T-helper 9 cell (primary cell): ENCODE measurements at places on chromosomes 3 and 15.

DNA sequence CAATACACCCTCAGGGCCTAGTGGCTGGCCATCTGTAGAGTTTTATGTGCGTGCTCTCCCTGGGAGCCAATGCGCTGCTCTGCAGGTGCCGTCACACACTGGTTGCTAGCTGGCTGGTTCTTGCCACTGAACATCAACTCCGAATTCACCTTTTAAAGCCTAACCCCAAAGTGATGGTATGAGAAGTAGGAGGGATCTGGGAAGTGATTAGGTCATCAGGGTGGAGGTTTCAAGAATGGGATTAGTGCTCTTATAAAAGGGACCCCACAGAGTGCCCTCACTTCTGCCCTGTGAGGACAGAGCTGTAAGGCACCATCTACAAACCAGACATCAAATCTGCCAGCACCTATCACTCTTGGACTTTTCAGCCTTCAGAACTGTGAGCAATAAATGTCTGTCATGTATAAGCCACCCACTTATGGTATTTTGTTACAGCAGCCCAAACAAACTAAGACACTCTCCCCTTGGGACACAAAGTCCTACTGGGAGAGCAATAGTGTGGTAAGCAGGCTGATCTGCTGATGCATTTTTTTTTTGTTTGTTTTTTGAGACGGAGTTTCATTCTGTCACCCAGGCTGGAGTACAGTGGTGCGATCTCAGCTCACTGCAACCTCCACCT lies 20.3 kb downstream of the RGMA start:
- DNase-seq, result no peak

GRCh38 chr3:165466856-165467255 lies 270.7 kb upstream of the SLITRK3 start:
- DNase-seq, result no peak

GRCh38 chr3:7498715-7499114 lies 637.8 kb downstream of the GRM7 start:
- DNase-seq, result no peak

DNA sequence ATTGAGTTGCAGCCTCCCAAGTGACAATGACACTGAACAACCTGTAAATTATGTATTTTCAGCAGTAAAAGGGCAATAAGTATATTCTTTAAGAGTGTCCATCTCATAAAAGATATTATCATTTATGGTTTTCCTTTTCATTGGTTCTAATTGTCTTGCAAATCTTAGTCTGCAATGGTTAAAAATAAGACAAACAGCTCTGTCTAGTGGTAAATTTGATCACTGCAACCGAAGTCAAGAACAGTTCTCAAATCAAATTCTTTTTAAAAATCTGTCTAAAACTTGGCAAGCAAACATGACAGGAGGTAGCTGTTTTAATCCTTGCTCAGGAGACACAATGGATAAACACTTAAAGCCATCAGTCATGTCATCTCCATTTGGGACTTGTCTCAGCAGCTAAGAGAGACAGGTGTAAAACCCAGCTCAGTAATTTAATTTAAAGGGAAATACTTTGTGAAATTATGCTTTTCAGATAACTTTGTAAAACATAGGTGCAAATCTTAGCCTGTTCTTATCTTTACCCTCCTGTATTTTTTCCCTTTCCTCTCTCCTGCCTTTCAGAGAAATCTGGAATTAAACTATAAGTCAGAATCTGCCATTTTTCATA lies 150.3 kb upstream of the ARHGEF26 start:
- DNase-seq, result no peak

- no peak for DNase-seq
Observed at GRCh38 chr15:27671819-27672437, 427.2 kb downstream of the OCA2 start.

GRCh38 chr3:27591312-27592210 lies 107.4 kb upstream of the SLC4A7 start:
- no peak for DNase-seq

DNA sequence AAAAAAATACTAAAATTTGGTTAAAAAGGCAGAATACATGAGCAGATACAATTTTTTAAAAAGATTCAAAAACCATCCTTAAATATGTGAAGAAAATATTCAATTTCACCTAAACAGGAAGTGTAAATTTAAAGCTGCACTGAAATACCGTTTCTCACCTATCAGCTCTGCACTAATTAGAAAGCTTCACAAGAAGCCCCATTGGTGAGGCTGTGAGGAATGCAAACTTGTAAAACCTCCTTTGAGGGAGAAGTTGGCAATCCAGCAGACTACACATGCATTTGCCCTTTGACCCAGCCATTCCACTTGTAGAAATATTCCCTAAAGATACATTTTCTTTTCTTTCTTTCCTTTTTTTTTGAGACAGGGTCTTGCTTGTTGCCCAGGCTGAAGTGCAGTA lies 18.8 kb downstream of the BLM start:
- DNase-seq, result no peak

DNA sequence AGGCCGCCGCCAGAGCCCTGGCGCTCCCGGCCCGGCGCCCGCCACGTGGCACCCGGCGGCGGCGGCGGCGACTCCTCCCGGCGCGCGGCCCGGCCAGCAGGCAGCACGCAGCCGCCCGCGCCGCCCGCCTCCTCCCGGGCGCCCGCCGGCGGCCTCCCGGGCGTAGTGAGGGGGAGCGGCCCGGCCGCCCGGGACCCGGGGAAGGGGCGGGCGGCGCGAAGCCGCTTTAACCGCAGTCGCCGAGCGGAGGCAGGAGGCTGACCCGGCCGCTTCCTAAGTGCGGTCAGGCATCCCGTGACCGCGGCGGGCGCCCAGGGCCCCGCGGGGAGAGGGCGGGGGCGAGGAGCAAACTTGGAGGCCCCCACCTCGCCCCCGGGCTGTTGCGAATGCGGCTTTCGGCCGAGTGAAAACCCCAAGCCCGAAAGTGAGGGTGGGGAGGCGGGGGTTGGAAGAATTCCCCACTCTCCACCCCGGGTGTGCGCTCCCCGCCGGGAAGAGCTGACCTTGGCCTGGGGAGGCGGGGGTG lies 1.7 kb upstream of the HES1 start:
- DNase-seq, result peak; percentile 32

DNA sequence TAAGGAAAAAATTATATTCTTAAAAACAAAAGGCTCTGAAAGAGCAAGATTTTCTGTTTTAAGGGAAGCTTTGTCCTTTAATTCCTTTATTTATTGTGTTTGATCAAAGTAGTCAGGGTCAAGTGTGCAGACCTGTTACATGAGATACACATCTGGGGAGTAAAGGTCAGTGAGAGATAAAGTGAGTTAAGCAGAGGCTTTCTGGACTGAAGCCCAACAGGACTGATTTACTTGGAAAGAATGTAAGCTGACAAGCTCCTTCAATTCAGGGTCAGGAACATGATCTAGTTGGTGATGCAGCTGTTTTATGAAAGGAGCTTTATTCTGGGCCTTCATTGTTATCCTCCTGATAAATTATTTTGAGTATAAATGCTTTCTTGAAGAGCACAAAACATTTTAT lies 20.7 kb upstream of the OTOL1 start:
- no peak for DNase-seq

DNA sequence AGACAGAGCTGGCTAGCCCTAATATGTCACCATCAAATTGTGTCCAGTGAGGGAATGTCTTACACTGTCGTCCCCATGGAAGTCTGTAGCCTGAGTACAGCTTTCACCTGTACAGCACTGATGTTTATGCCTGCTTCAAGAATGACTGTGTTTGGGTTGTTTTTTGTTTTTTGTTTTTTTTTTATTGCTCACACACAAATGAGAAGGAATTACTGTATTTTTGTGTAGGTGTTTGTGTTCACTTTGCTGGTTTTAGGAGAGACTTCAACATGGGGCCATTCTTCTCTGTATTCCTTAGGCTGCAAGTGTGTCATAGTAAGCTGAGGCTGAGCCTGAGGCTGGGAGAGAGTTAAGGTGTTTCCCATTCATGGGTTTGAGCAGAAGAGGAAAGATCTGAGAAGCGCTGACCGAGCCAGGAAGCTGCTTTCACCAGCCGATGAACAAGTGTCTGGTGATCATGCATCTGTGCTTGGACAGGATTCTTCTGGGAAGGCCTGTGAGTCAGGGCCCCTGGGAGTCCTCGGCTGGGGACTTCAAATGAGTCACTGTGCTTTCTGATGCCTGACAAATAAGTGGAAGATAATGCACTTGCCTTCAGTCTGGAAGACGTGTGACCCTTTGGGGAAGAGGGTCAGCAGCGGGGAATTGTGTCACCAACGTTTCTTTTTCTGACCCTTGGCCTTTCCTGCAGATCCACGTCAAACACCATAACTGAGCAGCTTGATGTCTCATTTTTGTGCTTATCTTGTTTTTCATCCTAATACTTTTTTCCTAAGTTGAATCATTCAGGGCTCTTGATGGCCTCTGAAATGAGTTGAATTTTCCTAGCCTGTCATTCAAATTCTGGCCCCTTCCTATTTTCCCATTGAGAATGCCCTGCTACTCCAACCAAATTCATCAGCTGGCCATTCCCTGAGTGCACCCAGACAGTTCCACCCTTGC lies 36.7 kb upstream of the ZBTB38 start:
- DNase-seq, result no peak

GRCh38 chr3:39127908-39128304 lies 20.4 kb downstream of the TTC21A start:
- no peak for DNase-seq

DNA sequence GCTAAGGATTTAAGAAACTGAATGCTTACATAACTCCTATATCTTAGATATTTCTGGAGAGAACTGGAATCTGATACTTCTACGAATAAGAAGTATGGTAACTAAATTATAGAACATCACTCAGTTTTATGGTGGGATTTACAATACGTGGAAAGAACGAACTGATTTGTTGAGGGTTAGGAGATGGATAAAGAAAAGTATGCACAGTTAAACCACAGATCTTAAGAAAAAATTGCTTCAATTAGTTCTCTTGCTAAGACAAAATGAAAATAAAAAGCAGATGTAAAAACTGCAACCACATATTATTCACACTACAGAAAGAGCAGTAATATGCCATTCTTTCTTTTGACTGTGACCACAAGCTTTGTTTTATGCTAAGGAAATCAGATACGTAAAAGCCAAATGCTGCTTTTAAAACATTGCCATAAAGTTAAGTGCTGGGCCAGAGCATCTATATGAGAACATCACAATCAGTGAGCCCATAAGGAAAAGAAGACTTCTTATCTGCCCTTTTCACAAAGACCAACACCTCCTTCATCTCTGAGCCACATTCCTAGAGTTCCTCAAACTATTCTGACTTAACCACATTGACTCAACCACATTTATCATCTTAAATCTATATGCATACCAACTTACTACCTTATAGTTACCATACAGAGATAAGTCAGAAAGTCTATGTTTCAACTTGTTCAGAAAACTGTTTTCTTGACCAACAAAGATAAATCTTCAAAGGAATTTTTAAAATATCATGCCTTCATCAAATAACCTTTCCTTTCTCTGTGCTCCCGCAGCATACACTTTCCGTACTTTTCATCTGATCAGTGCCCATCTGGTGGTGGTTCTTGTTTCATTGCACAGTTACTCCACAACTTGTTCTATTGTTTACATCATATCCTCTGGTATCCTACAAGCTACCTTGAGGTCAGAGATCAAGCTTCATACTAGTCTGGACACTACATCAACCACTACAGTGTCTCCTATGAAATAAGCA lies 61.7 kb downstream of the FSIP1 start:
- no peak for DNase-seq
